Fibroblast of skin of right biceps (primary cell): ENCODE measurements at places on chromosomes 1 and 21.

GRCh38 chr1:187306710-187307415, 478.1 kb downstream of the PLA2G4A start:
- DNase-seq, result no peak

DNA sequence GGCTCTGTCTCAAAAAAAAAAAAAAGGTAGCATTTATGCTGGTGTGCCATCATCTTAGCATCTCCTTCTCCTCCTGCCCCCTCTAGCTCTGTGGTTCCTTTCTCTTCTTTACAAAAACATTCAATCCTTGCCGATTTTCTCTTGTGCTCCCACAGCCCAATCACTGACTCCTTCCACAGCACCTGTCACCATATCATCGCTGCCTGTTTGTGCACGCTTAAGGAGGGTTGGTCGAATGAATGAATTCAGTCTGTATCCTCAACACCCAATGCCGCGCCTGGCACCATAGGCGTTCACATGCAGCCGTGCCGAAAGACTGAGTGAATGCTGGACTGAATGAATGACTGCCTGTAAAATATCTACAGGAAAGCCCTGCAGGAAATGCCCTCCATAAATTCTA, 7.9 kb downstream of the RNU5D-1 start:
- no peak for DNase-seq

- no peak for DNase-seq
Measured at GRCh38 chr1:30198795-30199403, 524.5 kb downstream of the MATN1 start.

- DNase-seq, result no peak
Measured at GRCh38 chr1:5574641-5575040, 417.6 kb downstream of the NPHP4 start.

DNA sequence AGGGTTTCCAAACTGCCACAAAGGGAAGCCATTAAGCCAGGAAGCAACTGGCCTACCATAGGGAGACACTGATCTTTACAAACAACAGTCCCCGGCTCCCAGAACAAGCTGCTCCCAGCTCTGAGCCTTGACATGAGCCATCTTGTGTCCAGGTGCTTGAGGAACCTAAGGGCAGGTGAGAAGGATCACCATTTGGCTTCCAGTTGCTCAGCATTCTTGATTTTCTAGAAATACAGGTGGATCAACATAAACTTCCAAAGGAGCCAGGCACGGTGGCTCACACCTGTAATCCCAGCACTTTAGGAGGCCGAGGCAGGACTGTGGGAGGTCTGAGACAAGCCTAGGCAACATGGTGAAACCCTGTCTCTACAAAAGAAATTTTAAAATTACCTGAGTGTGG, 21.6 kb downstream of the ZBTB17 start:
- DNase-seq, result no peak

DNA sequence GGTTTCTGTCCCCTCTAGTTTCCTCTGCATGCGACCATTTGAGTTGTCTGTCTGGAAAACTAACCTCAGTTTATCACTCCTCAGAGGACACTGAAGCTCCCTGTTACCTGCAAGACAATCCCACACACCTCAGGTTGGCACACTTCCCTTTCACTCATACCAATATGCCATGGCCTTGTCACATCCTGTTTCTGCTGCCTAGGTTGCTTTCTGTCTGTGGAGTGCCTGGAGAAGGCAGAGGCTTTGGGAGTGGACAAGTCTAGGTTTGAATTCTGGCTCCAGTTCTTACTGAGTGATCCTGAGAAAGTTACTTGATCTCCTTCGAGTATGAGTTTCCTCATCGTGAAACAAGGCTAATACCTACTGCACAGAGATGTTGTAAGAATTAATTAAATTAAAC, 171.5 kb upstream of the CACYBP start:
- no peak for DNase-seq

DNA sequence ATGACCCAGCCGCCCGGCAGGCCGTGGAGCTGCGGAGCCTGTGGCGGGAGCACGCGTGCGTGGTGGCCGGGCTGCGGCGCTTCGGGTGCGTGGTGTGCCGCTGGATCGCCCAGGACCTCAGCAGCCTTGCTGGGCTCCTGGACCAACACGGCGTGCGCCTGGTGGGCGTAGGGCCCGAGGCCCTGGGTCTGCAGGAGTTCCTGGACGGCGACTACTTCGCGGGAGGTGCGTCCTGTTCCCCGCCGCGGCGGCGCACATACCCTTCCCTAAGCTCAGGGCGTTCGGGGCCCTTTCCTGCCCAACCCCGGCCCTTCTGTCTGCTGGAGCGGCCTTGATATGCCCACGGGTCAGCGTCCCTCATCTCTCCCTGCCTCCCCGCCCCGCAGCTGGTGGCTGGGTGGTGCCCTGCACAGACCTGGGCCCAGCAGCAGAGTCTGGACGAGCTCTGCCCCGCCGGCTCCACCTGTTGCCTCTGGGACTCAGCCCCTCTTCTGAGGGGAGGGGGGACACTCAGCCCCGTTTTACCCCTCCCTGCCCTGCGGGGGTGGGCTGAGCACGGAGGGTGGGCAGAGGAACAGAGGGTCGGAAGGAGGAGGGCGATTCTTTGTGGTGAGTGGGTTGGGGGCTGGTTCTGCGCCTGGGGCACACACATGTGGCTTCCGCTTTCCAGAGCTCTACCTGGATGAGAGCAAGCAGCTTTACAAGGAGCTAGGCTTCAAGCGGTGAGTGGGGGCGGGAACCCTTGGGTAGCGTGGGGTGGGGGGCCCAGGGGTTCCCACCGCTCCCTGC, 688 bp downstream of the PRXL2B start:
- DNase-seq, result peak; percentile 15

DNA sequence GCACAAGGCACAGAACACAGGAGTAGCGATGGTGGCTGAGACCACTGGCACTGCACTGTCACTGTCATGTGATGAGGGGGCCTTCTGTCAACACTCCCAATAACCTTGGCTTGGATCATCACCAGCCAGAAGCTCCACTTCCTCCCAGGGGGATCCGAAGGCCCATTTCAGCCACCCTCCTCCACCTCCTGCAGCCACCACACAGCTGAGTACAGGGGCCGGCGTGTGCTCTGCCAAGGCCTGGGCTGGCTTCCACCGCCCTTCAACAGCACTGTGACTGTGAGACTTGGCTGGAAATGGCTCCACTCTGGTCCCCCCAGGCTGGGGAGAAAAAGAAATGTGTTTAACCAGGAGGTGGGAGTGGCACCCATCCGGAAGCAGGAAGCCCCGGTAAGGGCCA, 9.9 kb upstream of the NADK start:
- DNase-seq, result no peak

DNA sequence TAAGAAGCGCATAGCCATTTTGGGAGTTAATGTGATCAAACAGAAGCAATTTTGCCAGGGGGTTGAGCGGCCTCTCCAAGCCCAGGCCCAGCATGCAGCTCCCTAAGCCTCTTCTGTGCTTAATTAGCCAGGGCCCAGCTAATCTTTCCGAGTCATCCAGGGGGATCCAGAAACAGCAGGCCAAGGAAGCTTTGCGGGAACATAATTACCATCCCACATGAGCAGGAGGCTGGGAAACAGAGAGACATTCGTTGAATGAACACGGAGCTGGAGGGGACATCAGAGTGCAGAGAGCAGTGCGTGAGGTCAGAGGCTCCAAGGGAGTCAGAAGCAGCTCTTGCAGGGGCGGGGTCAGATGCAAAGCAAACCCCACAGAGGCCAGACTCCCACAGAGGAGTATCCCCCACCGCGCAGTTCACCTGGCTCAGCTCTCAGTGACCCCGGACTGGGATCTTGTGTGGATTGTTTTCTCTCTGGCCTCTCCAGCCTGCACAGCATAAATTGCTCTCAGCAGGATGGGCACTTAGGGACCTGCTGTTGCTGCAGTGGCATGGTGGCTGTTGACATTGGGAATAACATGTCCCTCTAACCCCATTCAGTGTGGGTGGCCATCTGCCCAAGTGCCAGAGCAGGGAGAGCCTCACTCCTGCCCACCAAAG, 657.4 kb downstream of the AJAP1 start:
- no peak for DNase-seq

GRCh38 chr1:94087193-94087592, 33.8 kb downstream of the ABCA4 start:
- no peak for DNase-seq

DNA sequence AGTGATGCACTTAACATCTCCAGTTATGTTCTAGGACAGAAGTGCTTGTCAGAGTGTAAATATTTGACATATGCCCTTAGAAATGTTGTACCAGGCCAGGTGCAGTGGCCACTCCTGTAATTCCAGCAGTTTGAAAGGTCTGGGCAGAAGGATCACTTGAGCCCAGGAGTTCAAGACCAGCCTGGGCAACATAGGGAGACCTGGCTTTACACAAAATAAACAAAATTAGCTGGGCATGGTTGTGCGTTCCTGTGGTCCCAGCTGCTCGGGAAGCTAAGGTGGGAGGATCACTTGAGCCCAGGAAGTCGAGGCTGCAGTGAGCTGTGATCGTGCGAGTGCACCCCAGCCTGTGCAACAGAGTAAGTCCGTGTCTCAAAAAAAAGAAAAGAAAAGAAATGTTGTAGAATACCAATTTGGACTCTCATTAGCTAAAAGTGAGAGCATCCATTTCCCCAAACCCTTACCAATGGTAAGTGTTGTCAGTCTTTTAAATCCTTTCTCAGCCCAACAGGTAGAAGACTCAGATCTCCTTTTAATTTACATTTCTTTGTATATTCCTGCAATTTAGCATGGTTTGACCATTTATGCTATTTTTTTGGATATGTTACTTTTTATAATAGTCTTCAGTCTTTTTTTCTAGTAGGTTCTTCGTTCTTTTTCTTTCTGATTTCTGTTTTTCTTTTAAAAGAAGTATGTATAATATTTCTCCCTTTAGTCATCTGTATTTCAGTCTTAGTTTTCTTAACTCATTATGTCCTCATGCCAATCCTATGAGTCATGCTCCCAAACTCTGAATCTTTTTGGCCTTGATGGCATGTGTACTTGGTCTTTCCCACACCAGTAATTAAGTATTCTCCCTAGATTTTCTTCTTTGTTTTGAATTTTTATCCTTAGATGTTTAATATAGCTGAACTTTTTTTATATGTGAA, 74.4 kb downstream of the CAMTA1 start:
- peak; percentile 99 for DNase-seq

DNA sequence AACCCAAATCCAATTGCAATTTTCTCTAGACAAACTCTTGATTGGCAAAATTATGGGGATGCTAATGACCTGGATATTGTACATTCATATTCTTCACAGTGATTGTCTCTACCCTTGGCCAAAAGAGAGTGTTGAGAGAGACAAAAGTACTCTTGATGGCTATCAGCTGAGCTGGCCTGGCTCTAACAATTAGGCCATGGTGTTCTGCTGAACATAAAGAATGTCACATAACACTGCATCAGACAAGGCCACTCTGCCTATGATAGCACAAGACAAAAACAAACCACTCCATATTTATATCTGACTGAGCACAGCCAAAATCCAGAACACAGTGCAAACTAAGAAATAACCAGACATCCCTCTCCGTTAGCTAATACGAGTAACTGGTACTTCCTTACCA, 101.7 kb downstream of the ADAMTS1 start:
- DNase-seq, result no peak

- peak; percentile 3 for DNase-seq
Measured at GRCh38 chr1:189693140-189693539, 784.5 kb downstream of the BRINP3 start.

GRCh38 chr1:9150582-9151327, 21.9 kb upstream of the GPR157 start:
- DNase-seq, result peak; percentile 67

GRCh38 chr1:10591010-10591409, 116.3 kb downstream of the PEX14 start:
- DNase-seq, result no peak

GRCh38 chr1:26889551-26890466, at the start of gene GPN2:
GPN2 (minus strand) TSS chr1:26890283; CDS start chr1:26890096, 187 bp downstream.
- peak; percentile 78 for DNase-seq

- DNase-seq, result no peak
Measured at GRCh38 chr1:241782396-241782795, 65.6 kb upstream of the EXO1 start.

GRCh38 chr1:41868241-41868998, 50.3 kb downstream of the HIVEP3 start:
- DNase-seq, result peak; percentile 35

DNA sequence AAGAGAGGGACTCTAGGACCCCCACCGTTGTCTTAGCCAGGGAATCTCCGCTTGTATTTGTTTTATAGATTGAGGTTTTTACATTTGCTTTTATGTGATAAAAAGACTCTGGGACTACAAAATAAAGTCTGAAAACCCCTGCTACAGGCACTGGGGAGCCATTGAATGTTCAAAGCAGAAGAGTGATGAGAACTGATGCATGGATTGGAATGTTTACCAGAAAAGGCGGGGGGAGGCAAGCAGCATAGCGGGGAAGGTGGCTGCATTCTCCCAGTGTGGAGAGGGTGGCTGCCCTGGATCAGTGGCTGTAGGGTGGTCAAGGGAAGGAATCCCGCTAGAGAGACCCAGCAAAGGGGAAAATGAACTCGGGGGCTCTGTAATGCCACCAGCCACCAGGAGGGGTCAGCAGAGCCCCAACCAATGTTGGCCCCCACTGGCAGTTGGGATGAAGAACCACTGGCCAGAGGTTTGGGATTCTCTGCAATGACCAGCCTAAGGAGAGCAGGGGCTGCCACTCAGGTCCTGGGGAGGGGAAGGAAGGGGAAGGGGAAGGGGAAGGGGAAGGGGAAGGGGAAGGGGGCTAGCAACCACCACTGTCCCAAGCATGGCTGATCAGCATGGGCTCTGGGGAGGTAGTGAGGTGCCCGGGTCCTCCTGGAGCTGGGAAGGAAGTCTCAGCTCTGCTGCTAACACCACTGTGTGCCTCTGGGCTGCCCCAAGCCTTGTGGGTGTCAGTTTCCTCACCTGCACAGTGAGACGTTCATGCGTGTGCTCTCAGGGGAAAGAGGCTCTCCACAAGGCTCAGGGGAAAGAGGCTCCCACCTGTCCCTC, 19.2 kb upstream of the PEF1 start:
- peak; percentile 38 for DNase-seq

DNA sequence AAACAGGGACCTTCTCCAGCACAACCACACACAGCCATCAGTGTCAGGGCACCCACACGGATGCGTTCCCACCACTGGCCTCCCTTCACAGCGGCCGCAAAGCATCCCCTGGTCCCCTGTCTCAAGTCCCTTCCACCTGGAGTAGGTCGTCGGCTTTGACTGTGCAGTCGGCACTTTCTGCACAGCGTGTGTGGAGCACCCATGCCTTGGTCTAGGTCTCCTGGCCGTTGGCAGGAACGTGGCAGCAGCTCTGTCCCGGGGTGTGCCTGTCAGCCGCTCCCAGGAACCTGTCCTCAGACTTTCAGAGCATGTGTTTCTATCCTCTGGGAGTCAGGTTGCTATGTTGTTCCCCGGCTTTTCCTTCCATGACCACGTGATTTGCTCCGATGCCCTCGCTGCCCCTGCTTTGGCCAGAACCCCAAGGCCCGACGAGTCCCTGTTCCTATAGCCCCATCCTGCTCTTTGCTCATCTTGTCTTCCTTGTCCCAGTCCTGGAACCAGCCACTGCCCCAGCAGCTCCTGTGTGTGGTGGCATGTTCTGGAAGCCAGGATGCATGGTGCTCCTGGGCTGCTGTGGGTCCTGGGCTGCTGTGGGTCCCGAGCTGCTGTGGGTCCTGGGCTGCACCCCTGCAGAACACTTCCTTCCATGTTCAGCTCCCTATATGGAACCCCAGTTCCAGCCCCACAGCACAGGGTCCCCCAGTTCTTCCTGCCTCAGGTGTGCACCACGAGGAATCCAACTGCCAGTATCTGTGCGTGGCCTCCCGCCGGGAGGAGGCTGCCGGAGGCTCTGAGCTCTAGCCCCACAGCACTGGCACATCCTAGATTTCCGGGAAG, 84.2 kb upstream of the COL6A1 start:
- DNase-seq, result no peak
